Mucosa of gallbladder (tissue), 1 donor: ENCODE measurements at places on chromosomes 12 and 14.
A peak's percentile ranks its signal among the peaks of the same experiment; 100 is the strongest.

GRCh38 chr12:123150275-123150743 is 581 bp downstream of the PITPNM2 start:
- no peak for DNase-seq

GRCh38 chr12:54448344-54448743 is 25.1 kb downstream of the GTSF1 start:
- no peak for DNase-seq

- DNase-seq = no peak
These were observed 65.4 kb downstream of the LGMN start for GRCh38 chr14:92683041-92683440.

DNA sequence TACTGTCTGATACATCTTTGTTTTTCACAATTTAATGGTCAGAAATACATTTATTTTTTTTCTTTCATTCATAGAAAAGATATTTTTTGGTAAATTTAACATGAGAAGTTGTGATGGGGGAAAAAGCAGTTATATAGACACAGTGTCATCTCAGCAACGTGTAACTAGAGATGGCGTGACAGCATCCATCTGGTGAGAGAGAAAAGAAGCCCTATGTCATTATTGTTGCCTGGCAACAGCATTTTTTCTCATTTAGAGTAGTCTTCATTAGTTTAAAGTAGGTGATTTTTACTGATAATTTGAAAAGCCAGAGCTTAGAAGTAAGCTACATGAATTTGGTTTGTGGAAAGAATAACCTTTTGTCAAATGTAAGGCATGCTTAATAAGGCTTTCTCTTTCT is 128.6 kb downstream of the ACSS3 start:
- DNase-seq = no peak

- no peak for DNase-seq
These were observed 71.5 kb upstream of the MDM1 start for GRCh38 chr12:68403711-68404110.

- no peak for DNase-seq
These were observed 86.2 kb downstream of the C12orf50 start for GRCh38 chr12:87943023-87943422.

- DNase-seq = peak; percentile 24
These were observed 584 bp downstream of the ACVR1B start for GRCh38 chr12:51951843-51952722.

DNA sequence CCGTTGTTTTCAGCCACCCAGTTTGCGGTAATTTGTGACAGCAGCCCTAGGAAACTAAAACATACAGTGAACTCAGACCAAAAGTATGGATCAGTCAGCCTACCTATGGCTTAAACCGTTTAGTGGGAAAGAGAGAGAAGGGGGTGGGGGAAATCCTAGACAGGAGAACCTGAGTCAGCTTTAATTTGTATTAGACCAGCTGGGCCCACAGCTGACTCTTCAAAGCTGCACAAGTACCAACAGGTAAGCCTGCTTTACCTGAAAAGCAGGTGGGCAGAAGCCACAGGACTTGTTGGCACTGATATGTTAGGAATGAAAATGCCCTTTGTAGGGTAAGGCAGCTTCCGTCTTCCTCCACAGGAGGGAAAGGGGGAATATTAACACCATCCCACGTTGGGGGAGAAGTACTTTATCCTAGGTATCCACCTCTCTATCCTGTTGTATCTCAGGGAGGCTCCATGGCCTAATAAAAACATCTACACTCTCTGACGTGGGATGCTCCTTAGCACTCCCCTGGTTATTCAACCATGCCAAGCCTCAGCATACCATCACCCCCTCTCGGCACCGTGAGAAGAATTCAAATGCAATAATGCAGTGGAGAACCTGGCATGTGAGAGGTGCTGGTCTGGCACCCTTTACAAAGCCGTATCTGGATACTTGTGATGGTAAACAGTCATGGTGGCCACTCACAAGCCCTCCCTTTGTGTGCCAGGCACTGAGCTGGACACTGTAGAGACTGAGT is 70.3 kb downstream of the STON2 start:
- no peak for DNase-seq

GRCh38 chr12:4591180-4591687 is 29.2 kb downstream of the DYRK4 start:
- DNase-seq = no peak

GRCh38 chr12:4203772-4204376 is 69.7 kb upstream of the CCND2 start:
- DNase-seq = no peak

GRCh38 chr12:132488127-132489077 is 1.5 kb upstream of the FBRSL1 start:
- DNase-seq = no peak

GRCh38 chr12:130712346-130713065 is 3.6 kb downstream of the RIMBP2 start:
- DNase-seq = no peak

DNA sequence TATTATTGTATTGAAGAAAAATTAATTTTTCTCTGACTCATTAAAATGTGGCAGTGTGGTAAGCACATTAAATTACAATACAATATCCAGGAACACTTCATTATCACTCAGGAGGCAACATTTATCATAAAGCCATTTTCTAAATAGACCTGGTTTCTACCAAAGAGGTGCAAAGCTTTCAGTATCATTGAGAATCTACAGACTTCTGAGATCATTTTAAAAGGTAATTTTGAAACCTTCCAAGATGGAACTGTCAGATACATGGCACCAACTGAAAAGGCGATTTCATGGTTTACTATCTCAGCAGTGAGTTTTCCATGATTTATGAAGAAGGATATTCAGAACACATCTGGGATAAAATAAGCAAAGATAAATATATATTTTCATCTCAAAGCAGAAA is 85.8 kb downstream of the KITLG start:
- DNase-seq = no peak

GRCh38 chr14:32571551-32571950 is 242.5 kb downstream of the AKAP6 start:
- no peak for DNase-seq

DNA sequence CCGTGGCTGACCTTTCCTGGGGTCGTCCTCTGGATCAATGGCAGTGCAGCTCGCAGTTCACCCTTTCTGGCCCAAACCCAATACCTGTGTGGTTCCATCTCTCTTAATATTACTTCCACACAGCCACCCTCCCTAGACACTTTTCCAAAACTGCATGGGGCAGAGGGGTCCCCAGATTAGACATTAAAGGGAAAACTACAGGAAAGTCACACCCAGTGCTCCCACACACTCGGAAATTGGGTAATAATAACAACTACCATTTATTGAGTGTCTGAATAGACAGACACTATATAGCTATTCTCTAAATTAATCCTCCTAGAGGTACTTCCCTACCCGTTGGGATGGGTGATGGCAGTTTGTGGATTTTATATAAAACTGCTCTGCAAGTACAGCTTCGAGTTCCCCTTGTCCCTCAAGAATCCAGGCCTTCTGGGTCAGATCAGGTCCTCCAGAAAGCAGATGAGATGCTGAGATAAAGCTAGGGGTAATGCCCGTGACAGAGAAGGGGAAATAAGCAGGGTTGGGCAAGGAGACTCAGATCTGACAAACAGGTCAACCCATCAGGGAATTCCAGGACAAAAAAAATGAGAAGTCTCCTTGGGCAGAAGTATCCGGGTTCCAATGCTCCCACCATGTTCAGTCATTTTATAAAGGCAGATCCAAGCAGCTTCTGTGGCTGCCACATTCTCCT is 795 bp upstream of the PXN start:
- DNase-seq = no peak

GRCh38 chr14:22177870-22178269 is 411.2 kb downstream of the DAD1 start:
- no peak for DNase-seq

- DNase-seq = no peak
These were observed 36.9 kb upstream of the SINHCAF start for GRCh38 chr12:31362759-31363415.

GRCh38 chr12:68620519-68621471 is 10.1 kb downstream of the RAP1B start:
- no peak for DNase-seq

DNA sequence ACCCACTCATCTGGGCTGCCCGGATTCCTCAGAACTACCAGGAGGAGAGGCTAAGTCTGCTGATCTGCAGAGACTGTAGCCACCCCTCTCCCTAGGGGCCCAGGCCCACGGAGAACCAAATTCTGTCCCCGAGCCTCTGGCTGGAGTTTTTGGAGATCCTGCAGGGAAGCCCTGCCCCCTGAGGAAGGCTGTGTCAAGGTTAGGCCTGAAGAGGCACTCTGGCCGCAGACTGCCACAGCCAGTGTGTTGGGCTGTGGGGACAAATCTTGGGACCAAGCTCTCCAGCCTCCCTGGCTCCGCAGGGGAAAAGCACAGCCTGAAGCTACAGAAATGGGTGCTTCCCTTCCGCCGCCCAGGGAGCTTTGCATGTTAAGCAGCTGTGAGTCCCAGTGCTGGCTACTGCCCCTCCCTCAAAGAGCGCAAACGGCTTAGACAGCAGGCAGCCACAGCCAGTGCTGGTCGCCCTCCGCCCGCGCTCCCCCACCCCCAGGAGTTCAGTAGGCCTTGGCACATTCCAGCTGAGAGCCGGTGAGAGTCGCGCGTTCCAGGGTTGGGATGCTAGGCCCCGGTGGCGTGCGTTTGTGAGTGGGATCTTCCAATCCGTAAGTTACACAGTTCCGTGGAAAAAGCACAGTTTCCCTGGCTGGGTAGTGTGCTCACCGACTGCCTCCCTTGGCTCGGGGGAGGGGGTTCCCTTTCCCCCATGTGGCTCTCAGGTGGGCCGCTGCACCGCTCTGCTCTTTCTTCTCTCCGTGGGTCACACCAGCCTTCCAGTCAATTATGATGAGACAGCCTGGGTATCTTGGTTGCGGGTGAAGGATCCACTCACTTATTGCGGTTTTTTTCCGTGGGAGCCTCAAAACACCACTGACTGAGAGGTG is 13.2 kb downstream of the CLEC4E start:
- DNase-seq = no peak

DNA sequence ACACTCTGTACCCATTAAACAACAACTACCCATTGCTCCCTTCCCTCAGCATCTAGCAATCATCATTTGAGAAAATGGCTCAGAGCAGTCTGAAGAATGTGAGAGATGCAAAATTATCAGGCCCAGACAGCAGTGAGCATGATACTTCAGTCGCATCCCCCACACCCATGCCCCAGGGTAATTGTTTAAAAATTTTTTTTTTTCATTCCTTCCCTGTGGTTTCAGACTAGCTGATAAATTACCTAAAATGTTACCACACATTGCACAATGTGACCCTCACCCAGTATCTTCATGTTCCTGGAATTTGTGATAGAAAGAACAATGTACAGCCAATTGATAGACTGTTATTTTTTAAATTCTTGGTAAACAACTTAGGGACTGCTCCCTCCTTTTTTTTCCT is 11.3 kb upstream of the USP15 start:
- no peak for DNase-seq

- DNase-seq = no peak
These were observed 6.0 kb upstream of the SIX1 start for GRCh38 chr14:60655119-60655897.

DNA sequence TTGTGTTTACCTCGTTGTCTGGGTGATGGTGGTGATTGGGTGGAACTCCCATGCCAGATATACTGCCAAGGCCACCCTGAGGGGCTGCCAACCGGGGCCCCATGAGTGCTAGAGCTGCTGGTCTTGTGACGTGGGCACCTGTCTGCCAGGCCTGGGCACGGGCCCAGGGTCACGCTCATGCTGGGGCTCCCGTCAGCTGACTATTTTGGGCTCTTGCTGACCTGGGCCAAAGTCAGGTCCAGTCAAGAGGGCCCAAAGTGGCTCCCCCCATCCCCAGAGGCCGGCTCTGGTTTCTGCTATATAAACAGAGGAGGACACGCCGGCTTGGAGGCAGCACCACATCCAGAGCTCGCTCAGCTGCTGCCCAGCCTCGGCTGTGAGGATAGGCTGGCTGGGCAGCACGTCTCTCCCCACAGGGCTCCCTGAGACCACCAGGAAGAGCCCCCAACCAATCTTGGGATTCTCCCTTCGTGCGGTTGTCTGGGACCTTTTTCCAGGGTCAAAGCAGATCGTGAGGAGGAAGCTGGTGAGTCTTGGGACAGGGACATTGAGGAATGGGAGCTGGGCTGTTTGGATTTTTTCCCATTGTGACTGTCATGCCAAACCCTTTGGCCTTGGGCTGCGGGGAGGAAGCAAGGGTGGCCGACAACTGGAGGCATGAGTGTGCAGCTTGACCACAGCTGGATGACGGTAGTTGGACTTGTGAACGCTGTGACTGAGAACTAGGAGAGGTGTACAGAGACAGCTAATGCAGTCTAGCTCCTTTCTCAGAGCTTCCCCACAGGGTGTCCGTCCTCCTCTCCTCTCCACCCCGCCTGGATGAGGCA is 7.6 kb upstream of the NR4A1 start:
- DNase-seq = no peak

- no peak for DNase-seq
These were observed 306.6 kb upstream of the ATP2B1 start for GRCh38 chr12:90015228-90015627.

DNA sequence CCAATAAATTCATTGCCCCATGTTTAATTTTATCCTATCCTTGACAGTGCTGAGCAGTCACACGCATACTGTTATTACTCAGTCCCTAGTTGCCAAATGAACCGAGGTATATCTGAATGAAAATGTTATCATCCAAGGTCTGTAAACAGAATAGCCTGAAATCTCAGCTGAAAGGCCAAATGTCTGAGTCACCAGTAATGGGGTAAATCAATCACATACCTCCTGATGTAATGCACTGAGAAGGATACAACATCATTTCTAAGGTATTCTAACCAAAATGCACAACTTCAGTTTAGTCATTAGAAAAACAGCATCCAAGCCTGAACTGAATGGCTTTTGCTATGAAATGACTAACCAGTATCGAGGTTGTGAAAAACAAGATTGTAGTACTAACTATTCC is 228.6 kb downstream of the DPF3 start:
- no peak for DNase-seq

DNA sequence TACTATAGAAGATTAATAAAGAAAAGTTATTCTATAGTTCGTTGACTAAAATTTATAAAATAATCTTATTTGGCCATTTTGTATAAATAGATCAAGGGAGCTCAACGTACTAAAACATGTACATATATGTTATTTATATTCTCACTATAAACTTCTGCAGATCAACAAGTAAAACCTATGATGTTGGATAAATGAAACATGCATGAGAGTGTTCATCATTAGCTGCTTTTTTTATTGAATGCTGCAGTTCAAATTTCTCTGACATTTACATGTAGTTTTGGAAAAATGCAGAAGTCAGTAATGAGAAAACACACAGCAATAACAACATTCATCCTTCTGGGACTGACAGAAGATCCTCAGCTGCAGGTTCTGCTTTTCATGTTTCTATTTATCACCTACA is at the start of gene OR6C68:
OR6C68 (plus strand) TSS at position 301 of the 400 bp plus-strand sequence; CDS start at position 301, 0 bp downstream.
- DNase-seq = no peak

GRCh38 chr14:99427632-99428300 is 52.9 kb downstream of the SETD3 start:
- no peak for DNase-seq

DNA sequence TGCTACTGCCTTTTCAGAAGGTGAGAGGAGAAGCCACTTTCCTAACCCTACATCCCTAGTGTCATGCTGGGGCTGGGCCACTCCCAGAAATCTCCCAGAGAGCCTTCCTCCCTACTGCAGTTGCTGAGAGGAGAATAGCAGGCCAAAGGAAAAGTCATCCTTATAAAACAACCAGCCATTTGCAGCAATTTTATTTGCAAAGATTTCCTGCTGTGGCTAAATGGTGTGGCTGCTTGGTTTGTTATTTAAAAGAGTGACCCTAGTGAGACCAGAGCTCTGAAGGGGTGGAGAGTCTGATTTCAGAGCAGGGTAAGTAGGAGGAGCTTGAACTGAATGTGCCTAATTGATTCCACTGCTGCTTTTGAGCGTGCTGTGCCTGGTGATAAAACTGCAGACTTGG is 232.0 kb downstream of the GRIN2B start:
- DNase-seq = no peak
